ENCODE measurements at places on chromosomes 5 and 9.

DNA sequence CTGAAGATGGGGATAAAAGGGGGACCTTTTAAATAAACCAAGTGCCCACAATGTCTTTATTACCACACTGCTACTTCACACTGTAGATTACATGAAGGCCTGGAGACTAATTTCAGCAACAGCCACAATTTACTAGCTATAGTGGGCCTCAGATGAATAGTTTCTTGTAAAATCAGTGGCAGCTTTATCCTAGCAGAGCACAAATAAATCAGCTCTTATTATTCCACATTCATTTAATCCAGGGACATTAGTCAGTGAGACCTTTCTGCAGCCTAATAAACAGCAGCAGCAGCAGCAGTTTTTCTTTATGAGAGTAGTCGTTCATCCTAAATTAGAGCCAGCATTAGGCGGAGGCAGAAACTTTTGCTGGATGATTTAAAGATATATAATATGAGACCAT lies 542.3 kb downstream of the PSAT1 start:
- no peak for DNase-seq

DNA sequence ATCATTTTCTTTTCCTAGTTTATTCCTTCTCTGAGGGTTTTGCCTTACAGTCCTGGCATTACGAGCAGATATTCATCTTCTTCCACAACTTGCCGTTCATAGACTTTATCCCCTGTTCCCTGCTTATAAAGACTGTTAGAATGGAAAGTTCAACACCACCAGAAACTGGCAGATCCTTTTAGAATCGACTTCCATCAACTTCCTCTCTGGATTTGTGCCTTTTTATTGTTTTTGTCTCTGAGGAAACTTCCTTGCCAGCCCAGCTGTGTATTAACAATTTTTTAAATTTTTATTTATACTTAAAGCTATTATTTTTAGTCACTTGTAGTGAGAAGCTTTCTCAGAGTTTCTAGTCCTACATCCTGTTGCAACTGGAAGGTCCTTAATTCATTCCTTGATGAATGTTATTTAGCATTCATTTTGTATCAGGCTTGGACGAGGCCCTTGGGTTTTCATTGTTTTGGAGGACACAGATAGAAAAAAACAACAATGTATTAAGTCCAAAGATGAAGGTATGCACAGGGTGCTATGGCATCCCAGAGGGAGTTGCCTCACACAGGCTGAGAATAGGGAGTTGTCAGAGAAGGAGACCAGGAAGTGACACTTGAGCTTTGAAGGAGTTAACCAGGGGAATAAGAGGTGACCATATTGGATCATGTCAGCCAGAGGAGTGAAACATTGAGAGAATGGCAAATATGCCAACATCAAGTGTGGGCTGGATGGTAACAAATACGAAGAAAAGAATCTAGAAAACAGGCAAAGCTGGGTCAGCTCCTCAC lies 81.3 kb downstream of the ADAMTSL1 start:
- no peak for DNase-seq

DNA sequence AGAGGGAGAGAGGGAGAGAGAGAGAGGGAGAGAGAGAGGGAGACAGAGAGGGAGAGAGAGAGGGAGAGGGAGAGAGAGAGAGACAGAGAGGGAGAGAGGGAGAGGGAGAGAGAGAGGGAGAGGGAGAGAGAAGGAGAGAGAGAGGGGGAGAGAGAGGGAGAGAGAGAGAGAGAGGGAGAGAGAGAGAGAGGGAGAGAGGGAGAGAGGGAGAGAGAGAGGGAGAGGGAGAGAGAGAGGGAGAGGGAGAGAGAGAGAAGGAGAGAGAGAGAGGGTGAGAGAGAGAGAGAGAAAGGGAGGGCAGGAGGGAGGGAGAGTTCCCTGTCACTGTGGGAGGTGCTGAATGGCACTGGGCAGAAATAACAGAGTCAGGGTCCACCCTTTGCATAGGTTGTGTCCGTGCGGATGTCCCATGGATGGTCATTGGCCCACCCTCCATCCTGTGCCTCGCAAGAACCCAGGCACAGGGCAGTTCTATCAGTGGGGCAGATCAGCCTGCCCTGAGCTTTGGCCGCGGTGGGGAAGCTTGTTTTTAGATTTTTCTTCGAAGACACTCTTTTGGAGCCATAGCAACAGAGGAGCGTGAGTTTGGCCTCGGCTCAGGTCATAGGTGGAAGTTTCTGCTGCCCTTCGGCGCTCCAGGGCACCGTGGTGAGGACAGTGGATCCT lies 30.1 kb downstream of the ADAMTSL2 start:
- DNase-seq = no peak

GRCh38 chr5:67289763-67290521 lies 93.3 kb upstream of the CD180 start:
- no peak for DNase-seq

DNA sequence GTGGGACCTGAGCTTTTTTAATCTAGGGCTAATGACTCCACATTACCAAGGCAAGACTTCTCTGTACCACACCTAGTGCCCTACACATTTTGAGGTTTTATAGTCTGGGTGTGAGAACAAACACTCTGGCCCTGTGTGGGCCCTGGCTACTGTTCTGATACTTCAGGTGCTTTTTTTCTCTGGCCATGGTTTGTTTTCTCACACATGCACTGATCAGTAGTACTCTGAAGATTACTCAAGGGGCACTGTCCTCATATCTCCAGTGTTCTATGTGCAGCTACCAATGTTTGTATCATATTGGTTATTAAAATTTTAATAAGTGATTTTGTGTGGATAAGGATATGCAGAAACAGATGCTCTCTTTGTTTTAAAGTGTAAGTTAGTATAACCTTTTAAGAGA lies 5.9 kb upstream of the C9orf40 start:
- DNase-seq = no peak

DNA sequence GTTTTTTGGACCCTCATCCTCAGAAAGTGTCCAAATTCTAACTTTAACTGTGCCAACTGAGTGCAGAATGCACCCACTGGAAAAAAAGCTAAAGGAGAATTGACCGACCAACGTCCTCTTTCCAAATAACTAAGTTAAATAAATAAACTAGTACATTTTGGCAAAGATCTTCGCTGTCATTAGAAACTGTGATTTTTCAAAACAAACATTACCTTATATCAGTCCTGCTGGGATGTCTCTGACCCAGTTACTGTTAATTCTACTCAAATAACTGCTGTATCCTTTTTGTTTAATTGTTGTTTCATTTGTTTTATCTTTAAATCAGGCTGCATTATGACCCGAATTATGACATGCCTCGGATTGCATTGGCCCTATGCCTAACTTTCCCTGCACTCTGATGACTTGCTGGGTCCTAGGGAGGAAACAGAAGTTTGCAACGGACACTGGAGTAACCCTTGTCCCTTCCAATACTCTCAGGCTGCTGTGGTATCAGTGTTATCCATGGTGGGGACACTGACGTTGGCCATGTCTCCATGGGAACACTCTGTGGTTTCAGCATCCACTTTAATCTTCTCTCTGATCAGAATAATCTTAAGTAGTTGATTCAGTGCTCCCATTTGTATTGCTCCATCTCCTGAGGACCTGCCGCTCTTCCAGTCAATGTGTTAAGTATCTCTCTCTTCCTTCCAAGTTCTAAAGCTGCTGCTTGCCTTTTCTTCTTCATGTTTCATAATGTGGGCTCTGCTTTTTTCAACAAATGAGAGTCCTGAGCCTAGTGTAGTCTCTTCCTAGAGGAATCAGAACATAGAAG lies 11.1 kb upstream of the IFNA5 start:
- DNase-seq = no peak

DNA sequence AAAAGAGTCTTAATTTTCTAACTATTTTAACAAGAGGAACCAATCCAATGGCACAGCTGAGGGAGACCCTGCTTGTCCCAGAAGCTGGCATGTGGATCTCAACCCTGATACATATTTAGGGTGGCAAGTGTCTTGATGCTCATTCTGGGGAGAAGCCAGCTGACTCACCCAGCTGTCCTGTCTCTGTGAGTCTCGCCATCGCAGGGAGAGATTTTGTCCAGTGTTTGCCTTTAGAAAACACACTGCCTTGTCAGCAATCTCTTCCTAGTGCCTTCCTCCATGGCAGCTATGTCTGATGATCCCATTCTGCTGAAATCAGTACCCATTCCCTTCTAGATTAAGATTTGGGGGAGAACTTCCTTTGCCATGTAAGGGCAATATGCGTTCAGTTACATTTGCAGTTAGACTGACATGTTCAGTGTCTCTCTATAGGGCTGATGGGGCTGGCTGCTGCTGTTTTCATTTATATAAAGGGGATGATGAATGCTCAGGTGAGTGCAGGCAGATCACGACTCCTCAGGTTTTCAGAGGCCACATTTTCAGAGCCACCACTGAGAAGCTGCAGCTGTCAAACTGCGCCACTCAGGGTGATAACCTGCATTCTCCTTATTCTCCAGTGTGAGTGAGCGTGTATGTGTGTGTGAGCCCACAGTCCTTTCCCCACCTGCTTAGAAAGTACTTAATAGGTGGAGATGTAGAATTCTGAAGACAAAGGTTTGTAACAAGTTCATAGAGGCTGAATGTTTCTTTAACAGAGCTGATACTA lies 217.0 kb downstream of the GAS1 start:
- no peak for DNase-seq

DNA sequence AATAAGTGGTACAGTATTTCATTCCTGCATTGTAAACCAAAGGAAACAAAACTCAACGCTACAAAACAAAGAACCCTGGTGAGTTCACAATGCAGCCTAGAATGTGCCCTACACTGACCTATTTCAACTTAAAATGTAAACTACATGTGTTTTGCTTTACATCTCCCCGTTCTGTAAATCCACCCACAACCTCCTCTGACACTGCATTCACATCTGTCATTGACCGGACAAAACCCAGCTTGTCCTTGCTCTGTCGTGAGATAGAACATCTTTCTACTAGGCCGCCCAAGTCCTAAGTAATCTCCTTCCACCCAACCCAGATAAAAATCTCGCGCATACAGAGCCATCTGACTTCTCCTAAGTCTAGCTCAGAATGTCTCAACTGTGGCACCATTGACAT lies 6.1 kb upstream of the VLDLR start:
- DNase-seq = no peak

DNA sequence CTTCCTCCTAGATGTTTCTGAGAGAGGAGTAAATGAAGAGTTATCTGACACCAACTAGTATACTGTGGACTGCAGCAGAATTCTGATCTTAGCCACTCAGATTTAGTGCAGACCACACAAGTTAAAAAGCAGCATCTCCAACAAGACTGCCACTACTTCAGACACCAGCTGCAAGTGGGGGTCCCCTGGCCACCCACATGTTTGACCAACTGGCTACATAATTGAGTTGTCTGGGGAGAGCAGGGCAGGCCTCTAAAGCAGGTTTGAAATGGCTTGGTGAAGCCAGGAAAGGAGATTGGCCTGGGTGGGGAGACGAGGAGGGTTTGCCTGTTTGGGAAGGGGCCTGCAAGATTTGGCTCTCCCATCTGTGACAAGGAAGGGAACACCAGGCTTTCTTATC lies 40.5 kb upstream of the FAM81B start:
- DNase-seq = no peak

DNA sequence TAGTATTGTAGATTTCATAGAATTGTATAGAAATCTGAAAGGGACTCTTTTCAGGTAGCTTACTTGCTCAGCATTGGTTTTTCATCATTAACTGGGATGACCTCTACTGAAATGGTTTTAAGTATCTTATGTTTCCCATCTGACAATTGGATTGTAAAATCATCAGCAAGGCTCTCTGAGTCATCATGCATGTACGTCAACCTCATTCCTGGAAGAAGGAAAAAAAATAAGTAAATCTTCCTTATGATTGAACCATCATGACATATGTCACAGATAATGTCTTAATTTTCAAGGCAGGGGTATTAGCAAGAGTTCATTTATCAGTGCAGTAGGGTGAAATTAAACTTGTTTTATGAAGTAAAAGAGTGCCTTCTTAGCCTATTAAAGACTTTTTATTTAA lies 74.9 kb upstream of the CER1 start:
- no peak for DNase-seq

DNA sequence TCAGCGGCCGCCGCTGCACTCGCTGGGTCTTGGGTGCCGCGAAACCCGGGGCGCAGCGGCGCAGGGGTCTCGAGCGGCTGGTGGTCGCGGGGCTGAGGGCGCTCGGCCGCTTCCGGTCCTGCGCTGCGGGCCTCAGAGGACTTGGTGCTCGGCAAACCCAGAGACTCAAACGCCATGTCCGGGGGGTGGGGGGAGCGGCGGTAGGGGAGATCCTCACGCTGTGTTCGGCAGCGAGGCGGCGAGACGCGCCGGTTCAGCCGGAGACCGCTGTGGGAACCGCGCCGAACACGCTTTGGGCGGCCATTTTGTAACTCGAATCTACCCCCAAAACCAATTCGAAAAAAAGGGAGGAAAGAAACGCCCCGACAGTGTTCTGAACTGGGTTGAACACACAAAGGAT lies 317.5 kb upstream of the CDH18 start:
- DNase-seq = no peak

GRCh38 chr5:1005904-1006655 lies 2.5 kb upstream of the NKD2 start:
- DNase-seq = no peak

DNA sequence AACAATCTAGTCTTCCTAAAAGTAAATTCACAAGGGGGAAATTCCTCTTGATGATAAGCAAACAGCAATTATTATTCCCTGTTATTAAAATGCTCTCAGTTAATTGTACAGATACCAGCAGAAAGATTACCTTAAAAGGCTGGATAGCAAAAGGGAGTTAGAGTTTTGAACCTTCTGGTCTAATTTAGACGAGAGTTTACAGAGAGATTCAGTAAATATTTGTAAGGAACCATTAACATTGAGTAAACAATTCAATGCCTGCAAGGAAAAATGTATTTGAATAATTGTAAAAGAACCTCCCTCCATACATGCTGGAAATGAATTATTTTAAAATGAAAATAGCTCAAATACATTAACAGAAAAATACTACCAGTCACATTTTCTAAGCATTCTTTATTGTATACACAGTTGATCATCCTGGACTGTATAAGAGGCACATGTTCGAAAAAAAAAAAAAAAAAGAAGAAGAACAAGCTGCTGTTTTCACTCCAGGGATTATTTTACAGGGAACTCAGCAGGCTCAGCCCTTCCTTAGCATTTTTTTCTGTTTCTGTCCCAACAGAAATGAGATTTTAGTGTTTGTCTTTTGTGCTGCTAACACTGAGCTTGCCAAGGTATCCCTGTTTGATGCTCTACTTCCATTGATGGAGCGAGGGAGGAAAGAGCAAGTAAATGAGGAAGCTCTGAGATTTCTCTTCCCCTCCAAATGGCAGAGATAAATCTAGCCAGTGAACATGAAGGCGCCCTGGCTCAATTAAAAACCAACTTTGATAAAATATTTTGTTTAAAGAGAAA lies 141.1 kb downstream of the ENC1 start:
- DNase-seq = no peak

GRCh38 chr9:91302831-91303230 lies 58.9 kb downstream of the AUH start:
- no peak for DNase-seq

- DNase-seq = no peak
These were observed 69.9 kb downstream of the SLC36A1 start for GRCh38 chr5:151517122-151517920.

DNA sequence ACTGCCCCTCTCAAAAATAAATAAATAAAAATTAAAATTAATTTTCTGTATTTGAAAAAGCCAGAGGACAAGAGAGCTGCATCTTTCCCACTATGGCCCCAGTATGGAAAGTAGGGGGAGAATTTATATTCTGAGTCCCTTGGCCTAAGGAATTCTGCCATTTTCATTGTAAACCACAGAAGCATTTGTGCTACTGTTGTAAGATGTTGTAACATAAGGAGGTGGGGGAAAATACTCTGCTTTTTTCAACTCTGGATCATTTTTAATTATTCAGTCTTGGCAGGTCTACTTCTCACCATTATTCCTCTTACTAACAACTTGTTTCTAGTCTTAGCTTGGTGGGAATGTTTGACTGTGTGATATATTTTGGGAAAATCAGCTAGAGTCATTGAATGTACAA lies 52.3 kb upstream of the APC start:
- DNase-seq = no peak

GRCh38 chr9:2493109-2493508 lies 128.5 kb upstream of the VLDLR start:
- no peak for DNase-seq
